ENCODE measurements at places on chromosomes 12 and 14. TPM values are rescaled to one million over a fixed set of nuclear protein-coding genes. Genes with fewer than 3 reads are reported as not detected.

MUCL1 gene
- polyA plus RNA-seq = not detected

DNA sequence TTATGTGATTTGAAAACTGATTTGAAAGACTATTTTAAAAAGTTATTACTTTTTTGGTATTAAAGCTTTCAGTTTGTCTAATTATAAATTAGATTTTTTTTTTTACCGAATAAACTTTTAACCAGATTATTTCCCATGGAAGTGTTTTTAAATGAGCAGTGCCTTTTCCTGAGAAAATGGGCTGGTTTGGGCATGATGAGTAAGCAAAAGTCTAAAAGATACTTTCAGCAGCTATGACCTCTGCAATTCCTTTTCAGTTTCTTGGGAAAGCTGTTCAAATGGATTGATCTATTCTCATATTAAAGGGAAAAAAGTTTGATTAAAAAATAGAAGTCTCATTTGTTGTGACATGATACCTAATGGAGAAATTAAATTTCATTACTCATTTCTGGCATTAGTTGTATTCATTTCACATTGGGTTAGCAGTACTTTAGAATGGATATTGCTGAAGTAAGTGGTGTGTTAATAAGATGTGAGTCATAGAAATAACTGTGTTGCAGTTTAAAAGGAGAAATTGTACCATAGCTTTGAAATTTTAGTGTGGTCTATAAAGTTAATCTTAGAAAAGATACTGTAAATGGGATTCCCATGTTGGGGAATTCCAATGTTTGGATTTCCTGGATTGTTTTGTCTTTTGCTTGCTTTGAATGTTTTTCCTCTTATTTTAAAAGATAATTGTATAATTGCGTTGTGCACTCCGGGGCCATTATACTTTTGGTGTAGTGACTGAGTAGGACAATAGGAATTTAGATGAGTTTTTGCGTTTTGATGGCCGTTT lies 21.0 kb downstream of the KTN1 start:
- no peak for DNase-seq
- H3K4me3 ChIP-seq = no peak overlapping the region
- peaks cover 19% of the 10 kb centered on the region for H3K4me1 ChIP-seq
- no peaks in the 10 kb centered on the region for H3K27me3 ChIP-seq

DNA sequence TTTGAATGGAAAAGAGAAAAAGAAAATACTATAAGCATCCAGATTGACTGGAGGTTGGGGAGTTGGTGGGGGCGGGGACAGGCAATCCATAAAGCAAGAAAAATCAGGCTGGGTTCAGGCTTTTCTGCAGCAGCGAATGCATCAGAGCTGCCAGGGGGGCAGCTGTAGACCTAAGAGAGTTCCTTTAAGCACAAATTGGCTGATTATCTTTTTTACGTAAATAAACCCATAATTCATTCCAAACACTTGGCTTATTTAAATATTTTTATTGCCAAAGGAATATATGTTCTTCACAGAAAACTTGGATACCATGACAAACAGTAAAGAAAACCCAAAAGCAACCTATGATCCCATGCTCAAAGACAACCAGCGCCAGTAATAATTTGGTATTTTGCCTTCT lies 10.2 kb downstream of the BDKRB2 start:
- DNase-seq = no peak
- no peak overlapping the region for H3K4me3 ChIP-seq
- no peaks in the 10 kb centered on the region for H3K27me3 ChIP-seq

LMBR1L gene
- 37.6 TPM for polyA plus RNA-seq

LMO3 gene
- not detected for polyA plus RNA-seq

All from CD8-positive, alpha-beta memory T cell (primary cell).